CD4-positive, alpha-beta T cell (primary cell): ENCODE measurements at places on chromosomes 1 and 21.

DNA sequence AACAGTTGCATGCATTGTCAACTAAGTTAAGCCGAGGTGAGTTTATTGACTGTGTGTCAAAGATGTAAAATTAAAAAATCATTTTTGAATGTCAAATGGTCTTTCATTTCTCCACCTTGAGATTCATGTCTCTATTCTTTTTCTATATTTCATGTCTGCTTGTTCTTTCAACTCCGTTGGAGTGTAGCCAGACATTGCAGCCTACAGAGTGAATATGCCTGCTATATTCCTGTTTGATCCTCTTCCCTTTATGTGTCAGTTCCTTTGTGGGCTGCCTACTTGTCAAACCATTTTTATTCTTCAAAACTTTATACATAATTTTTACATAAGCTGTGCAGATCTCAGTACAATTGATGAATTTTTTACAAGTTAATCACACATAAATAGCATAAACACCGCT is 1325.8 kb upstream of the PRMT6 start:
- H3K4me3 ChIP-seq: no peak overlapping the region
- no peaks in the 10 kb centered on the region for H3K27me3 ChIP-seq
- no peaks in the 10 kb centered on the region for H3K36me3 ChIP-seq

GRCh38 chr1:38565020-38565491 is 294.5 kb downstream of the RRAGC start:
- DNase-seq: no peak
- H3K27me3 ChIP-seq: peaks cover 9% of the 10 kb centered on the region
- H3K4me3 ChIP-seq: no peak overlapping the region
- H3K36me3 ChIP-seq: no peaks in the 10 kb centered on the region
- H3K27ac ChIP-seq: no peak overlapping the region

GRCh38 chr1:112046630-112047029 is 57.2 kb upstream of the KCND3 start:
- DNase-seq: no peak
- H3K4me3 ChIP-seq: no peak overlapping the region
- H3K27ac ChIP-seq: no peak overlapping the region
- H3K27me3 ChIP-seq: peaks cover 9% of the 10 kb centered on the region
- no peaks in the 10 kb centered on the region for H3K36me3 ChIP-seq

- no peak overlapping the region for H3K27ac ChIP-seq
- no peak for DNase-seq
- no peak overlapping the region for H3K4me3 ChIP-seq
Measured at GRCh38 chr1:46434358-46434757, 40.2 kb downstream of the FAAH start.

DNA sequence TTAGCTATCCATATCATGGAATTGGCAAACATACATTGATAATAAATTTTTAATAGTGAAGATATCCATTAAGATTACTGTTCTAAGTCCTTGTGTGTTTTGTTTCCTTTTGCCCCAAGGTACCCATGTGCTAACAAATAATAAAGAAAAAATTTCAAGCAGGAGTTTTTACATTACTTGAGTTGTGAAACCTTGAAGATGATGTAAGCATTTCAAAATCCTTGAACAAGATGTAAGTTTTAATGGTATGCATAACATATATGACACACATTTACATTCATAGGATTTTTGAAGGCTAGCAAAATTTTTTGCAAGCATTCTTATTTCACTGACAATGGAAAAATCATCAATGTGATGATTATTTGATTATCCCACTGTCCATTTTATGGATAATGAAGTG is 10.9 kb upstream of the ELAVL4 start:
- H3K36me3 ChIP-seq: no peaks in the 10 kb centered on the region
- no peak overlapping the region for H3K4me3 ChIP-seq
- no peak for DNase-seq
- no peaks in the 10 kb centered on the region for H3K4me1 ChIP-seq
- H3K27ac ChIP-seq: no peak overlapping the region
- H3K27me3 ChIP-seq: no peaks in the 10 kb centered on the region

DNA sequence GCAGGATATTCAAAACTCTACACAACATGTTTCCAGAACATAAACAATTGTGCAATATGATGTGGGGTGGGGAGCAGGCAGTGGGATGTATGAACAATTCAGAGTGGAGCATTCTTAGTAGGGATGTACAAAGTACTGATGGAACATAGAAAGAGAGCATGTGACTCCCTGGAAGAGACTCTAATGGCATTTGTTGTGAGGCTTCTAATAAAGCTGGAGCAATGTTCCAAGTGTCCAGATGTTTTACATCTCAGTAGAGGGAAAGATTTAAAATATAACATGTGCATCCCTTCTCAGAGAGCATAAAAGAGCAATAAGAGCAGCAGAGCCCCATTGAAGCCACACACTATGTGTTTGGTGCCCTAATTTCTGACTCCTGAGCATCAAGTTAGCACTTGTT is 116.5 kb downstream of the BRINP2 start:
- H3K4me1 ChIP-seq: no peaks in the 10 kb centered on the region
- no peaks in the 10 kb centered on the region for H3K36me3 ChIP-seq
- no peak overlapping the region for H3K27ac ChIP-seq
- no peak for DNase-seq
